ENCODE measurements at places on chromosomes 4 and X.

- DNase-seq: no peak
Measured at GRCh38 chr4:115781528-115782146, 668.2 kb upstream of the NDST4 start.

DNA sequence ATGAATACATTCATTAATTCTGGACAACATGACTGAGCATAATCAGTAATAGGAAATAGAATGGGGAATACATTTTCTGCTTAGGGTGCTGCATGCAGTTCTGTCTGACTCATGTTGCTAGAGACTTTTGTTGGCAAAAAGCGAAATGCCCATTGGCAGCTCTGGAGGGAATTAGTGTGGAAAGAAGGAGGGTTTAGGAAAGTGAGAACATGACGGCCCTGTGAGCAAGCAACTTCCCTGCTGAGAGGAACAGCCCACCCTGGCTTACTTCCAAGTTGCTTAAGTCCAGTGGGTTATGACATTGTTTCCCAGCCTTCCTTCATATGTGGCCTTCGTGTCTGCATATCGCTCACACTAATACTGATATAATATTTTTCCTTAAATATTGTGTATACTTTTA, 13.8 kb downstream of the MAD2L1 start:
- no peak for DNase-seq

DNA sequence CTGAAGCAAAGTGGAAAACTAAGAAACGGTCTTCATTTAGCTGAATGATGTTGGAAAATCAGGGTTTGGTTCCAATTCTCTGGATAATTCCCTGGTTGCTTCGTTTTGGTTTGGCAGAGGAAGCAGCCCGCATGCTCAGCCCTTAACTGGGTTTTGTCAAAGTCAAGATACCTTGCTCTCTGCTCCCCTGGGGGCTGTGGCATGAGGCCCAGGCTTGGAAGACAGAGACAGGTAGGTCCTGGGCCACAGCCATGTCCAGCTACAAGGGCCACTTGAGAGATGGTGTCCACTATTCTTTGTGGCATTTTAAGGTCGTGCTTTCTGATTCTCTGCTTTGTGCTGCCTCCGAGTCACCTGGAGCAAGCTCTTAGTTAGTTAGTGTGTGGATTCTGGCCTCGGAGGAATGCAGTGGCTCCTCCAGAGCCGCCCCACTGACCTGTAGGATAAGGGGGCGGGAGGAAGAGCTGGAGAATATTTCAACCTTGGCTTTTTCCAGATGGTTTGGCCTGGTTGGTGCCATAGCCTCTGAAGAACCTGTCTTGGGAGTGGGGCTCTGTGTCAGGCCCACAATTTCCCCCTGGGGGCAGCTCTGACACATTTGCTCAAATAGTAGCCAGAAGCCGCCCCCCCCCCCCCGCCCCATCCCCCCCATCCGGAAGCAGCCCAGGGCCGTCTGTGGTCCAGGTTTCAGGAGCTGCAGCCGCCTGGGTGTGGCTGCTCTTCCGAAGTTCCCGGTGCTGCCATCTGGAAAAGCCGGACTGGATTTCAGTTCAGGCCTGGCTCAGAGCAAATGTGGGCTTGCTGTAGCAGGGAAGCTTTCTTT, 147.1 kb downstream of the NHS start:
- DNase-seq: peak; percentile 23

DNA sequence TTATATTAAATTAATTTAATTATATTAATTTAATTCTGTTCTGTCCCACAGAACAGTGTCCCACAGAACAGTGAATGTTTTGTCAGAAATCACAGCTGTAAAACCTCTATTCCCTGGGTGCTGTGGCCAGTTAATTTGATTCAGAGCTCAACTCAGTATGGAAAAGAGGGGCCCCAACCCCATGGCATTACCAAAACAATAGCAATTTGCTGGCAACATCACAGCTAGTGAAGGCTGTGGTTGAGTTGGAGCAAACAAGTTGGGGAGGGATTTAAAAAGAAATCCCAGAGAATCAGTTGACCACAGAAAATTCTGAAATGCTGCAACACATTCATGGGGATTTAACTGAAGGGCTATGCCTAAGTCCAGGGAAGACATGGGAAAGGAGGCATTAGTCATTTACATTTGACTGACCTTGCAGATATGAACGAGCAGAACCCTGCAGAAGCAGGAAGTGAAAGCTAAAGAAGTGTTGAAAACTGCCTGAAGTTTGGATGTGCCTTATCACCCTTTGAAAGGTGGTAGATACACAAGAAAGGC, 30.1 kb downstream of the PDHA2 start:
- no peak for DNase-seq

DNA sequence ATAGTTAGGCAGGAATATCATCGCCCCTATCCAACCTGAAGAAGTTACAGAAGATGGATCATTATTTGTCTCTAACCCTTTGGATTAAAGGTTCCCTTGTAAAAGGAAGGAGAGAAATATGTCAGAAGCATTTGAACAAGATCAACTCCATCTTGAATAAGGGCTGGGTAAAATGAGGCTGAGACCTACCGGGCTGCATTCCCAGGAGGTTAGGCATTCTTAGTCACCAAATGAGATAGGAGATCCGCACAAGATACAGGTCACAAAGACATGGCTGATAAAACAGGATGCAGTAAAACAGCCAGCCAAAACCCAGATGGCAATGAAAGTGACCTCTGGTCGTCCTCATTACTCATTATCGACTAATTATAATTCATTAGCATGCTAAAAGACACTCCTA, 148.9 kb downstream of the GALNTL6 start:
- DNase-seq: no peak

- DNase-seq: no peak
Measured at GRCh38 chr4:142164767-142165500, 528.6 kb downstream of the IL15 start.

DNA sequence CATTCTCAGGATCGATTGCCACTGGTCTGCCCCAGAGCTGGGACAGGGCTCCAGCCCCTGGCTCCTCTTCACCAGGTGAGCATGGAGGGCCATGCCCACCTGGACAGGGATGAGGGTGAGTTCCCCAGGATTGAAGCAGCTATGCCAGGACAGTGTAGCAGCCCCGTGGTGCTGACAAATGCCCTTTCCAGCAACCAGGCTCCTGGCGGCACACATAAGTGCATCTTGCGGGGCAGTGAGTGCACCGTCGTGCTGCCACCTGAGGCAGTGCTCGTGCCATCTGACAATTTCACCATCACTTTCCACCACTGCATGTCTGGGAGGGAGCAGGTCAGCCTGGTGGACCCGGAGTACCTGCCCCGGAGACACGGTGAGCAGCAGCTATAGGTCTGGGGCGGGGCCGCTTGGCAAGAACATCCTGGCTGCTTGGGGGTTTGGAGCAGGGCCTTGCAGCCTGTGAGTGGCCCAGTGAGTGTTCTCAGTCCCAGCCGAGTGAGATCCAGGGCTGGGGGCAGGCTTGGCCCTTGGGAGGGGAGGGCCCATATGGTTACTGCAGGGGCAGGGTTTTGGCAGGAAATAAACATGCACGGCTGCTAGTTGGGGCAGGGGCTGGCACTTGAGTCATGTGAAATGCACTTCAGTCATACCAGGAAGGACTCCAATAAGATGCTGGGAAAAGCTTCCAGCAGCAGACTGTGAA, 6.1 kb downstream of the IL9R start:
- no peak for DNase-seq

DNA sequence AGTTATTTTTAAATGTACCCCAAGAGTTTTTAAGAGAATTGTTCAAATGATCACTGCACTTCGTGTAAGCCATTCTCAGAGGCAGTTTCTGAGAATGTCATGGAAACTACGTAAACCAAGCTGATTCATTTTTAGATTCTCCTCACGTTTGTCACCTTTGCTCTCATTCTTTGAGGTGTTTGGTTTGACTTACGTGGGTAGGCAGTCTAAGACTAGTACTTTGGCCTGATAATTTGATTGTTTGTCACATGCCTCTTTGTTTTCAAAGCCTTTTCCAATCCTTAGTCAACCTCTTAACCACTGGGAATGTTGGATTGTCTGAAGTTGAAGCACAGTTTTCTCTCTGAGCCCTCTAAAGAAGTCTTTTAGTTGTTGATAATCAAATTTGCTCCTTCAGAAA, 10.5 kb downstream of the SEPTIN11 start:
- no peak for DNase-seq

DNA sequence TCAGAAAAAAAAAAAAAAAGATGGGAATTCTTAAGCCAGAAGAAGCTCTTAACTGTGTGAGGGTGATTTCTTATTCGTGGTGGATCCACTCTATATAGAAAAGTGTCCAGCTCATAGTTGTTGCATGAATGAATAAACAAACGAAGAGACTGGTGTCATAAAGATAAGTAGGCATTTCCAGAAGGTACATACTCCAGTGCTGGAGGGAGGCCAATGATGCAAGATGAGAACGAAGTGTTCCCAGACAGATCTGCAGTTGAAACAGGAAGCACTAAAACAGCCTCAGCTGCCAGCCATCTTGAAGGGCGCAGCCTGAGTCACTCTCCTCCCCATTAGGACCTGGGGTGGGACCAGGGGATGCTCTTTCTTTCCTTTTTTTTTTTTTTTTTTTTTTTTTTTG, 47.4 kb upstream of the HOPX start:
- DNase-seq: no peak

DNA sequence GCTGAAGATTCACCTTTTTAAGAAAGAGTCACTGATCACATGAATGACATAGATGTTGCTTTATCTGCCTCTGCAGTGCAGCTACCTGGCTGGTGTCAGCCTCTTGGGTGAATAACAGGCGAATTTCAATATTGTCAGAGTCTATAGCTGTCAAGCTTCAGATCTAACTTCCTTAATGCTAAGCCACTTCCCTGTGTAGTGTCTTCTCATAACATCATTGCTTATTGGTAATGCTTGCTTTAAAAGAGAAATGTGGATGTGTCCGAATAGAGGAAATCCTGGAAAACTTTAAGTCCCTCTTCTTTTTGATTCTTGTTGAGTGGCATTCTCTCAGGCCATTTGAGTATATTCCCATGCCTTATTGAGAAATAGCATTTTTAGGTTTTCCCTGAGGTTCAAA, 7.3 kb upstream of the IGFBP7 start:
- no peak for DNase-seq

GRCh38 chrX:55290963-55291362, 26.2 kb upstream of the PAGE3 start:
- no peak for DNase-seq

Data from D721Med (cell line).